Upper lobe of left lung (tissue), 6 donors: ENCODE measurements at places on chromosomes 1 and 21. TPM values are rescaled to one million over a fixed set of nuclear protein-coding genes. Genes with fewer than 3 reads are reported as not detected.

DNA sequence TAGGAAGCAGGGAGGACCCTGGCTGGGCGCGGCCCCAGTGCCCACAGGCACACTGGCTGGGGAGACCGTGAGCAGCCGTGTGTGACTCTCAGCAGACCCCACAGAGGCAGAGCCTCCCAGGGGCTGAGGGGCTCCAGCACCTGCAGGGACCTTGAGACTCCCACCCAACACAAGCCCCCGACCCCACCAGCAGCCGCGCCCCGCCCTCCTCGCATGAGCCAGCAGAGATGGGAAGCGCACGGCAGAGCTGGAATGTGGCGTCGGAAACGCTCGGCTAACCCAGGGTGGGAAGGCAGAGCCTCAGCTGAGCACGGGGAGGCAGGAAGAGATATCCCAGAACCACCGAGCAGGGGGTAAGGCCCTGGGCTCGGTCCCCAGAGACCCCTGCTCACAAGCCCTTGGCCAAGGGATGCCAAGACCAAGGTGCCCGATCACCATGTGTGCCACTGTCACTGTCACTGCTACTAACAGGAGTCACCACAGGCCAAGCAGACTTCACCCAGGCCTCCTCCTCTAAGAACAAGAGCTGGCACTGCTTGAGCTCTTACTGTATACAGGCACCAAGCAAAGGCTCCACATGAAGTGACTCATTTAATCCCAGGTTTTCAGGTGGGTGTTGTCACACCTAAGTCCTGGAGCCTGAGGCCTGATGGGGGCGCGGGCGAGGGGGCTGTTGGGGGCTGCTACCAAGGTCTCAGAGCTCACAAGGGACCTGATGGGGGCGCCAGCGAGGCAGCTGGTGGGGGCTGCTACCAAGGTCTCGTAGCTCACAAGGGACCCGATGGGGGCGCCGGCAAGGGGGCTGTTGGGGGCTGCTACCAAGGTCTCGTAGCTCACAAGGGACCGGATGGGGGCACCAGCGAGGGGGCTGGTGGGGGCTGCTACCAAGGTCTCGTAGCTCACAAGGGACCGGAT lies 20.1 kb downstream of the MEGF6 start:
- DNase-seq, result peak; percentile 82
- no peaks in the 10 kb centered on the region for H3K27me3 ChIP-seq
- H3K36me3 ChIP-seq, result no peaks in the 10 kb centered on the region
- no peak overlapping the region for H3K4me3 ChIP-seq
- peaks cover 26% of the 10 kb centered on the region for H3K4me1 ChIP-seq

GRCh38 chr21:34988139-34988538 lies 61.0 kb downstream of the RUNX1 start:
- H3K36me3 ChIP-seq, result no peaks in the 10 kb centered on the region
- H3K4me1 ChIP-seq, result peaks cover 13% of the 10 kb centered on the region
- H3K27me3 ChIP-seq, result no peaks in the 10 kb centered on the region
- DNase-seq, result no peak
- H3K4me3 ChIP-seq, result no peak overlapping the region

DNA sequence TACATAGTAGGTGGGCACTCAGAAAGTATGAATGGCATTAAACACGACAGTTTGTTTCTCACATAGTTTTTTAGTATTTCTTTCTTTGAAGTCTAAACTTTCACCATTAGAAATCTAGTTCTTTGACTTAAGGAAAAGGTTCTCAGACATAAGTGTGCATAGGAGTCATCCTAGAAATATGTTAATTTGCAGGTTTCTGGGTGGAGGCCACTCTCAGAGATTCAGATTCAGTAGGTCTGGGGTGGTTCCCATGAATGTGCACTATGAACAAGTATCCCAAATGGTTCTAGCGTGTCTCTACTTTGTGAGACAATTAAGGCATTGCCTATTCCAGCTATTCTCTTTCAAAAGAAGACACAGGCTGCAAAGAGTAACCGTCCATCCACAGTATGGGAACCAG lies 119.3 kb downstream of the NGF start:
- no peaks in the 10 kb centered on the region for H3K27me3 ChIP-seq
- H3K4me3 ChIP-seq, result no peak overlapping the region
- H3K27ac ChIP-seq, result no peak overlapping the region
- no peak for DNase-seq

DNA sequence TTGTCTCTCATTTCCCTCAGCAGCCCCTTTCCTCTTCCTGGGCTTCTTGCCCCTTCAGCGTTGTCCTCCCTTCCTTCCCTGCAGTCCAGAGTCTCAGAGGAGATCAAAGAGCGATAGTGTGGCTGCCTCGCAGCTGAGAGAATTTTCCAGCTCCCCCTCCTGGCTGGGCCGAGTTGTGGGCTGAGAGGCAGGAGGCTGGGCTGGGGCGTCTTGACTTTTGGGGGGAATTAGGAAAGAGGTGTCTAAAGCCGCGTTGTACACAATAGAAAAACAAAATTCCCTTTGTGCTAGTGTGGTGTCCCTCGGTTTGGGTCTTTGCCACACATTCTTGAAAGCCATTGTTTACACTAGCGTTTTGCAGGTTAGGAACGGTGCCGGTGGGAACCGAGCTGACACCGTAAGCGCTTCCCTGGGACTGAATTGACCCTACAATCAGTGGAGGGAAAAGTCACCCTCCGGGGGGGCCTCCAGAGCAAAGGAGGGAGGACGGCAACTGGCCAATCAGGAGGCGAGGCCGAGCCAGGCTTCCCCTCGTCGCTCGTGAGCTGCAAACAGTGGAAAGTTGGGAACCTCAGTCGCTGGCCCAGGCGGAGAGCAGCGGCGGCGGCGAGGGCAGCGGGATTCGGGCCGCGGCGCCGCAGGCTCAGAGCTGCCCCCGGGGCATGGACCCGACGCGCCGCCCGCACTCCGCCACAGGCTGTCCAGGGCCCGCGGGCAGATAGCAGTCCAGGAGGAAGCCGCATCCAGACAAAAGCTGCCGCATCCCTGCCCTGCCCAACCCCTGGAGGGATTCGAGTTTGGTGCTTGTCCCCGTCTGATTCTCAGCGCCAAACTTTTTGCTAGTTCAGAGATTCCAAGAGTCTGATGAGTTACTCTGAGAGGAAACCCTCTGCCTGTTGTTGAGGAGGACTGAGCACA lies at the start of gene HMCN1:
Gene HMCN1 (plus strand): TSS at position 574 of the 918 bp plus-strand sequence. CDS start 389 bp downstream, outside the sequence.
- DNase-seq, result peak; percentile 67
- no peaks in the 10 kb centered on the region for H3K27me3 ChIP-seq
- peak within 1 kb of the TSS; percentile 77 for H3K27ac ChIP-seq

- H3K36me3 ChIP-seq, result no peaks in the 10 kb centered on the region
- H3K27me3 ChIP-seq, result no peaks in the 10 kb centered on the region
- H3K27ac ChIP-seq, result peak overlapping the region; percentile 89
- H3K4me3 ChIP-seq, result peak overlapping the region; percentile 66
- H3K4me1 ChIP-seq, result peaks cover 66% of the 10 kb centered on the region
Measured at GRCh38 chr1:17437580-17438317, 1.7 kb downstream of the RCC2 start.

- no peaks in the 10 kb centered on the region for H3K4me1 ChIP-seq
- H3K27me3 ChIP-seq, result no peaks in the 10 kb centered on the region
- H3K36me3 ChIP-seq, result no peaks in the 10 kb centered on the region
- no peak overlapping the region for H3K27ac ChIP-seq
- no peak for DNase-seq
Measured at GRCh38 chr21:18007121-18007520, 188.0 kb upstream of the C21orf91 start.

GRCh38 chr1:12669529-12670068 lies 25.7 kb downstream of the AADACL4 start:
- no peaks in the 10 kb centered on the region for H3K36me3 ChIP-seq
- no peak overlapping the region for H3K27ac ChIP-seq

DNA sequence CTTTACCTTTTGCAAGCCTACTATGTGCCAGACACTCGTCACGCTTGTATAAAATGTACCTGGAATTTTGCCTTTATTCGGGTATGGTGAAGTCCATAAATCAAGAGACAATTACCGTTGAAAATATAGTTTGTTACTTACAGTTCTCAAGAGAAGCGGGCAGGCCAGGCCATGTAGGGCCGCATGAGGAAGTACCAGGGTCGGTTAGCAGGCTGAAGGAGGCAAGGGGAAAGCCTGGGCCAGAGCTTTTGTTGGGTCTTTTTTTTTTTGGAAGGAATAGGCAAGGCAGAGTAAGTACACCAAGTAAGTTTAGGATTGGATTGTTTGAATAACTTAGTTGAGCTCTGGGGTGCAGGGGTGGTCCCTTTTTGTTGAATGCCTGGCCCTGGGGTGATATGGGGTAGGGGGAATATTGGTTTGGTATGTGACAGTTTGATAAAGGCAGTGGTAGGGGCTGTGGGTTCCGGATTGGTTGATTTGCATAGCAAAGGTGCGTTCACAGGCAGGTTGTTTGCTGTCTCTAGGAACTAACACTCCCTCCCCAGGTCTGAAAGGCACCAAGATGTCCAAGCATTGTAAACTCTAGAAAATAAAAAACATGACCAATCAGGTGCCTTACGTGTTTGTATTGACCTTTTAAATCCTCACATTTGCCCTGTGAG lies 80.7 kb downstream of the KAZN start:
- no peaks in the 10 kb centered on the region for H3K27me3 ChIP-seq
- H3K36me3 ChIP-seq, result no peaks in the 10 kb centered on the region
- H3K4me3 ChIP-seq, result no peak overlapping the region

- H3K4me3 ChIP-seq, result no peak overlapping the region
- H3K4me1 ChIP-seq, result no peaks in the 10 kb centered on the region
- no peak overlapping the region for H3K27ac ChIP-seq
- no peak for DNase-seq
Measured at GRCh38 chr1:162228586-162228985, 148.1 kb downstream of the SPATA46 start.

- DNase-seq, result no peak
- no peaks in the 10 kb centered on the region for H3K27me3 ChIP-seq
- peaks cover 12% of the 10 kb centered on the region for H3K4me1 ChIP-seq
- peaks cover 4% of the 10 kb centered on the region for H3K36me3 ChIP-seq
- H3K4me3 ChIP-seq, result no peak overlapping the region
- H3K27ac ChIP-seq, result no peak overlapping the region
Measured at GRCh38 chr21:36749935-36750575, 51.1 kb downstream of the SIM2 start.

- no peak overlapping the region for H3K4me3 ChIP-seq
- no peaks in the 10 kb centered on the region for H3K36me3 ChIP-seq
- peaks cover 16% of the 10 kb centered on the region for H3K4me1 ChIP-seq
- no peak overlapping the region for H3K27ac ChIP-seq
Measured at GRCh38 chr1:1198423-1199140, 7.8 kb downstream of the TNFRSF18 start.

- no peaks in the 10 kb centered on the region for H3K27me3 ChIP-seq
- no peaks in the 10 kb centered on the region for H3K36me3 ChIP-seq
- peak; percentile 52 for DNase-seq
- H3K4me1 ChIP-seq, result peaks cover 30% of the 10 kb centered on the region
- H3K27ac ChIP-seq, result peak overlapping the region; percentile 66
Measured at GRCh38 chr1:59150577-59151386, 146.1 kb upstream of the FGGY start.

GRCh38 chr1:167617153-167618147 lies 12.6 kb upstream of the RCSD1 start:
- DNase-seq, result peak; percentile 69
- H3K36me3 ChIP-seq, result no peaks in the 10 kb centered on the region
- no peaks in the 10 kb centered on the region for H3K27me3 ChIP-seq
- peaks cover 17% of the 10 kb centered on the region for H3K4me1 ChIP-seq
- peak overlapping the region; percentile 86 for H3K27ac ChIP-seq

- H3K4me3 ChIP-seq, result no peak overlapping the region
- no peaks in the 10 kb centered on the region for H3K4me1 ChIP-seq
- no peaks in the 10 kb centered on the region for H3K27me3 ChIP-seq
- no peak for DNase-seq
Measured at GRCh38 chr1:38656726-38657125, 202.8 kb downstream of the RRAGC start.

DNA sequence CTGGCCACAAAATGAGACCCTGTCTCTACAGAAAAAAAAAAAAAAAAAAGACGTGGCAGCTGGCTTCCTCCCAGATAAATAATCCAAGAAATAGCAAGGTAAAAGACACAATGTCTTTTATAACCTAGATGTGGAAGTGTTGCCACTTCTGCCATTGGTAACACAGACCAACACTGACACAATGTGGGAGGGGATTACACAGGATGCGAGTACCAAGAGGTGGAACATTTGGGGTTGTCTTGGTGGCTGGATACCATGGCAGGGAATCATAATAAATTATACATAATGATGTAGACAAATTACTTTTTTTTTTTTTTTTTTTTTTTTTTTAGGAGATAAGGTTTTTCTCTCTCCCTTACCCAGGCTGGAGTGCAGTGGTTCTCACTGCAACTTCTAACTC lies 6.0 kb upstream of the NEXN start:
- no peak for DNase-seq
- no peak overlapping the region for H3K4me3 ChIP-seq
- H3K27ac ChIP-seq, result no peak overlapping the region
- no peaks in the 10 kb centered on the region for H3K27me3 ChIP-seq

GRCh38 chr21:16422702-16423101 lies 692.9 kb downstream of the USP25 start:
- no peak for DNase-seq
- no peaks in the 10 kb centered on the region for H3K27me3 ChIP-seq
- H3K27ac ChIP-seq, result no peak overlapping the region
- no peak overlapping the region for H3K4me3 ChIP-seq

GRCh38 chr1:41813226-41813625 lies 105.5 kb downstream of the HIVEP3 start:
- H3K27ac ChIP-seq, result peak overlapping the region; percentile 14
- H3K27me3 ChIP-seq, result no peaks in the 10 kb centered on the region
- DNase-seq, result no peak
- H3K4me1 ChIP-seq, result no peaks in the 10 kb centered on the region

DNA sequence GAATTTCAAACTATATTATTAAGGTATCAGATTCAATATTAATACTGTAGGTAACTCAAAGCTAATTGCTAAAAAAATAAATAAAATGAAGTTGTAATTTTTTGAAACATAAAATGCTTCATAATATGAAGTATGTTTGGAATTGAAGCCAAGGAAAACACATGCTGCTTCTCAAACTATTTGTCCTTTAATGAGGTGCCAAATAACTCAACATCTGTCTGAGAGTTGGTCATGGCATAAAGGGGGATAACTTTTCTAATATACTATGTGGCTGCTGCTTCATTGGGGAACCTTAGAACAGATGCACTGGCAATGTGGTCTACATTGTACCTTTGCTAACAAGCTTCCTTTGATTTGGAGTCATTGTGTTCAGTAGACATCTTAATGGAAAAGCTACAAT lies 96.7 kb downstream of the PDE4B start:
- no peaks in the 10 kb centered on the region for H3K4me1 ChIP-seq
- H3K27ac ChIP-seq, result no peak overlapping the region
- H3K4me3 ChIP-seq, result no peak overlapping the region
- DNase-seq, result no peak
- no peaks in the 10 kb centered on the region for H3K27me3 ChIP-seq

MAGI3 gene
- 43.3 TPM for total RNA-seq

ALPL gene
- 327 TPM for total RNA-seq

SPRR1A gene
- total RNA-seq, result not detected

SLC45A1 gene
- not detected for total RNA-seq

EFNA3 gene
- total RNA-seq, result 0.61 TPM

GBP3 gene
- total RNA-seq, result 47.1 TPM

NFASC gene
- 5.6 TPM for total RNA-seq
